ENCODE measurements at places on chromosomes 7 and 10.

GRCh38 chr10:22580711-22581110 lies 133.7 kb downstream of the PIP4K2A start:
- no peak for DNase-seq

DNA sequence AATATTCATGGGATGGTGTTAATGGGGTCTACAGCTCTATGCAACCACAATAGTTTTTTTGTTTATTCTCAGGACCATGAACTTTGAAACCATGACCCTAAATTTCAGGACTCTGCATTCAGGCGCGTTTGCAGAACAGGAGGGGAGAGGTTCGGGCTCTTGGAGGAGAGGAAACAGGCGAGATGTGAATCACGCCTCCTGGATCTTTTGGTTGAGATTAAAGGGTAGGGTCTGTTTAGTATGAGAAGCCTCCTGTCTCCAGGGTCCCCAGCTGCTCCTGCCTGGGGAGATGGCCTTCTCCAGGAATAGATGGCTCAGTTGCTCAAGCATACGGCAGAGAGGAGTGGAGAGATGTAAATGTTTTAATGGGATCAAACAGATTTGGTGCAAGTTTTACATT lies 18.2 kb downstream of the TLL2 start:
- DNase-seq = no peak

DNA sequence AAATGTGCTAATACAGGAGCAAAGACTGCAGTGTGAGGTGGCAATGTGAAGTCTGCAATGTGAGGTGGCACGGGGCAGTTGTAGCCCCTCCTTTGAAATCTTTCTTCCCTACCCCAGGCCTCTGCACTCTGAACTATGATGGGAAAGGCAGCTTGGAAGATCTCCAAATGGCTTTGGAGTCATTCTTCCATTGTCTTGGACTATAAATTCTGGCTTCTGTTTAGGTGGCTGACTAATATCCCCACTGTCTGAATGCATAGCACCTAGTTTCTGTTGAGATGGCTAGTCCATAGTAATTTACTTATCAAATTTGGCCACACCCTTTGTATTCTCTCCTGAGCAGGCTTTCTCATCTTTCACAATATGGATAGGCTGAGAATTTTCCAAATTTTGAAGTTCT lies 175.0 kb downstream of the CFTR start:
- DNase-seq = no peak

- DNase-seq = no peak
Observed at GRCh38 chr7:20288036-20288435, 42.7 kb upstream of the ITGB8 start.

DNA sequence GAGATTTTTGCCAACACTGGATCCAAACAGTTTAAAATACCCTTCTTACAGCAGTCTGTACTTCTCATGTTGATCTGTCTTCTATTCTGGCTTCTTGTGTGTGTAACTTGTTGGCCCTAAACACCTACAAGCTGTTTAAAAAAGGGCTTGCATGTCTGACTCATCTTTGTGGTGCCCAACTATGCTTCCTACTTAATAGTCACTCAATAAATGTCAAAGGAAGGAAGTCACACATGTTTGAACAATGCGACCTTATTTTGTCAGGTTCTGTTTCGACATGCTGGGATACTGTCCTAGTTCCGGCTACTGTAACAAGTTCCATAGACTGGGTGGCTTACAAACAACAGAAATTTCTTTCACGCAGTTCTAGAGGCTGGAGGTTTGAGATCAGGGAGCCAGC lies 9.4 kb upstream of the GRK5 start:
- no peak for DNase-seq

- DNase-seq = no peak
Observed at GRCh38 chr7:115033917-115034459, 112.1 kb downstream of the MDFIC start.

GRCh38 chr7:41879403-41879802 lies 176.5 kb upstream of the INHBA start:
- DNase-seq = no peak

GRCh38 chr7:105797652-105798051 lies 78.7 kb downstream of the ATXN7L1 start:
- DNase-seq = no peak

GRCh38 chr7:129980667-129981066 lies 27.9 kb upstream of the UBE2H start:
- DNase-seq = no peak

DNA sequence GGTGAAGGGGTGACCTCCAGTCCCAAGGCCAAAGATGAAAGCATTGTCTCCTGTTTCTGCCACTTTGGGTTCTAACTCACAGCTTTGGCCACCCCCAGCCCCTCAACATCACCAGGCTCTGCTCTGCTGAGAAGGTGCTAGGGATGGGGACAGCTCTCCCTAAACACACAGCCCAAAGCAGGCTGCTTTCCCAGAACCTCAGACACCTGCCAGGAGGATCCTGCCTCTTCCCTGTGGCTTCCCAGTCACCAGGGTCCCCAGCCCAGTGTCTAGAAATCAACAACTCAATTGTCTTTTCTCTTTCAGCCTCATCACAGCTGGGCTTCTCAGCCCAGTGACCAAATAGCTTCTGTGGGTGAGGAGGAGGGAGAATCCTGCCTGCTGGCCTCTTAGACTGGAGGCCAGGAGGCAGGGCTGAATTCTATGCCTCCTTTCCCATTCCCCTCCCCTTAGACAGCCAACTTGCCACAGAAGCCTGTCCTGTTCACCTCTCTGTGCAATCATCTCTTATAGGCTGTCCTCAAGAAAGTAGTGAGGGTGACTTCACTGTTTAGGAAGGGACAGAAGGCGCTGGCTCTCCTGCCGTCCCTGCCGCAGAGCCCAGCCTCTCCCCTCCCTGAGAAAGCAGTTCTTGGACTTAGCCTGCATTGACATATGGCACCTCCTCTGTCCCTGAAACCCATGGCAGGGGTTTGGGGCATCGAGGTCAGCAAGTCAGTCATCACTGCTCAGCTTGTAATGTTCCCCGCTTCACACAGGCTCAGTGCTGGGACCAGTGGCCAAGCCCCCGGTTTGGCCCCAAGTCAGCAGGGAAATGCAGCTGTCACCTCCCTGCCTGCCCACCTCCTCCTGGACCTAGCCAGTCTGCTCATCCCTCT lies 3.7 kb downstream of the FGF8 start:
- DNase-seq = no peak

DNA sequence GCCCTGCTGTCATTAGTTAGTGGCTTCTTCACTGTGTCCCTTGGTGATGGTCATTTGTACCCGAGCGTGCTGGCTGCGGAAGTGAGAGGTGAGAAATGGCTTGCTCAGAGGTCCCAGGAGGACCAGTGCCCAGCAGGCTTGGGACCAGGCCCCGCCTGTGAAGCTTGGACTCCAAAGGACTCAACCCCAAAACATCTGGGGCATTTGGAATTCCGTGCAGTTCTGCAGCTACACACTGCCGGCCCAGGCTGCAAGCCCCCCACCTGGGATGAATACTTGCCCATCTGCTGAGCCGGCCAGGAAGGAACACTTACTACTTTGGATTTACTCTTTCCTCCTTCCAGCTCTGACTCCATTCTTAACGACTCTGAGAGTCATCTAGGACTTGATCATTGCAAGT lies 18.0 kb downstream of the ECHDC3 start:
- DNase-seq = no peak

- DNase-seq = no peak
Observed at GRCh38 chr7:157678501-157678900, 341.7 kb downstream of the DNAJB6 start.

- no peak for DNase-seq
Observed at GRCh38 chr7:112995059-112995824, 91.4 kb downstream of the GPR85 start.

- DNase-seq = peak; percentile 14
Observed at GRCh38 chr7:836429-836828, 4.2 kb downstream of the SUN1 start.

DNA sequence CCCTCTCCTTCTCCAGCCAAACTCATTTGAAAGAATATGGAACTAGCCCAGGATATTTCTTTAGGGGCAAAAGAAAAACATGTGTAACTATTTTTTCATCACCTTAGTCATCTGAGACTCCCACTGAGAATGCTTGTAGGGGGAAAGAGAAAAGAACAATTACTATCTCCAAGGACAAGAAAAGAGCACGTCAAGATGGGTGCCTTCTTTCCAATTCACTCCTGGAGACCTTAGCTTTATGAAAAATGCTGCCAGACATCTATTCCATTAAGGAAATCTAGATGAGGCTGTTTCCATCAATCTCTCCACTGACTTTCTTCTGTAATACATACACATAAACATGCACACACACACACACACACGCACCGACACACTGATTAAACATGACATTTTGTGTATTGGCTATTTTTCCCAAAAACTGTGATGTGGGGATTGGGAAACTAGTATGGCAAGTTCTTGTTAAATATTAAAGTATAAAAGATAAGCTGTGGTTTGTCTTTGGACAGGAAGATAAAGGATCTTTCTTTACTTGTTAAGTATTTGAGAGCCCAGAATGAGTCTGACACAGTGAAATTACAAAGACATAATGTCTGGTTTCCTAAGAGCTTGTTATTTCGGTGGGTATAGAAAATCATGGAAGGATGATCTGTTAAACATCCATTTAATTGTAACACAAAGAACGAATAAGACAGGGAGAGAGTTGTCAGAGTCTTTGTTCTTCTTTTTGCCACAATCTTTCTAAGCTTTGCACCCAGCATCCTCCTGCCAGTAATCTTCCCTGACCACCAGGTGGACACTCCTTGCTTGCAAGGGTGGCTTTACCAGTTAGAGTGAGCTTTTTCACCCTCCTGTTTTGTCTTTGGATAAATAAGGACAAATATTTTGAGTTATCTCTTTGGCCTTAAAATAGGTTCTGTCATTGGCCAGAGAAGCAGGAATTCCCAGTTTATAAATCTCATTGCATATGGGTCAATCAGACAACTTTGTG lies 177.3 kb upstream of the TMEM72 start:
- DNase-seq = no peak

DNA sequence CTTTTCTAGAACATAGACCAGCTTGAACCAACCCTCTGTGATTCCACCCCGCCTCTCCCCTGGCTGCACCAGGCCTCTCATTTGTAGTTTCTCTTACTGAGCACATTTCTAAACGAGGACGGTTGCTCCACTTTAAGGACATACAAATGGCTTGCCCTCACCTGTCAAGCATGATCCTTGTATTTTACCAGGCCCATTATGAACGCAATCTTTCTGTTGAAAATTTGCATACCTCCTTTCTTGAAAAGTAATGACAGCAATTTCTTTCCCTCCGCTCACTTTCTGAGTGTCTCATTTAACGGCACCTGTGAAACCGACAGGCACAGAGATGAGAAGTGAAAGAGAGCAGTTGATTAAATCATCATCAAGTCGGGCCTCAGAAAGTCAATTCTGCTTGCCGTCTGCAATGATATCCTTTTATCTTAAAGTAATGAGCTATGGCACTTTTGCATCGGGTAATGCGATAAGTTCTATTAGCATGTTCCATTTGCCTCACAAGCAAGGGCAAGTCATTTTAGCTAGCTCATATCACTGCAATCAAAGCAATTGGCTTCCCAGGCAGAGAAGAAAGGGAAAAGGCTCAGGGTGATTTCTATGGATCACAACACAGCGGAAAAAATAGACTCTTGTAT lies 705.6 kb upstream of the GALNT17 start:
- DNase-seq = no peak

GRCh38 chr7:69782917-69783684 lies 184.8 kb downstream of the AUTS2 start:
- no peak for DNase-seq

- no peak for DNase-seq
Observed at GRCh38 chr7:2833083-2833910, 10.8 kb downstream of the GNA12 start.

- no peak for DNase-seq
Observed at GRCh38 chr10:126012485-126012884, 116.1 kb downstream of the FANK1 start.

- DNase-seq = no peak
Observed at GRCh38 chr10:110446954-110447608, 50.6 kb upstream of the DUSP5 start.

DNA sequence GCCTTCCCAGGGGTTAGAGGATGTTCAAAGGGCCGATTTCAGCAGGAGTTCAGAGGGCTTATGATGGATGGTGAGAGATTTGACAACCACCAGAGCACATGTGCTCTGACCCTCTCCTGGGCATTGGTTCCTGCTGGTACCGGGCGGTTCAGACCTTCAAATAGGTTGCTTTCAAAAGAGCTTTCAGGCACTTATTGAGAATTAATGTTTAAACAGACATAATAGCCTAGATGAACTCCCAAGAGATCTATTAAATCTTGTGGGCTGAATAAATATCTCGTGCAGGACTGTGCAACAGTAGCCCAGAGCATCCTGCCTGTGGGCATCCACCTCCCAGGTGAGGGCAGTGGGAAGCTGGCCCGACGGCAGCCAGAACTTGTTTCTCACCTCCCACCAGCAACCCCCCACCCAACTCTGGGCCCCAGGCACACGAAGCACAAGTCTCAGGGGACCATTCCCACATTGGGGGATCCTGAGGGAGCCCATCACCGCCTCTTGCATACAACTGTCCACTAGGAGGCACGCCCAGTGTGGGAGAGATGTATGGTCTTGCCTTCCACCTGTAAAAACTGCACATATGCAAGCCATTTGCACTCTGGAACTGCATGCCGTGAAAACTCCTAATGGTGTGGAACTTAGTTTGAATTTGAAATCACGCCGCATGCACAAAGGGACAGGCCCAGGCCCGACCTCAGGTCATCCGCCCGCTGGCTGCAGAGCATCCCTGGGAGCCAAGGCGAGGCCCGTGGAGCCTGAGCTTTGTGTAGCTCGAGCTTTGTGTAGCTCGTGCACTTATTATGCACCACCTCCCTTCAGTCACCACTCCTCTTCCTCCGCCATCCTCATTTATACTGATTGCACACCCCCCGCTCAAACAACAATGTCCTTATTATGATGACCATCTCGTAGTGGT lies 147.8 kb downstream of the ADCY1 start:
- DNase-seq = no peak

GRCh38 chr7:80844916-80845315 lies 73.9 kb downstream of the SEMA3C start:
- no peak for DNase-seq

GRCh38 chr10:71842422-71842821 lies 8.6 kb downstream of the PSAP start:
- no peak for DNase-seq

- no peak for DNase-seq
Observed at GRCh38 chr10:73439055-73439454, 5.7 kb upstream of the MSS51 start.

DNA sequence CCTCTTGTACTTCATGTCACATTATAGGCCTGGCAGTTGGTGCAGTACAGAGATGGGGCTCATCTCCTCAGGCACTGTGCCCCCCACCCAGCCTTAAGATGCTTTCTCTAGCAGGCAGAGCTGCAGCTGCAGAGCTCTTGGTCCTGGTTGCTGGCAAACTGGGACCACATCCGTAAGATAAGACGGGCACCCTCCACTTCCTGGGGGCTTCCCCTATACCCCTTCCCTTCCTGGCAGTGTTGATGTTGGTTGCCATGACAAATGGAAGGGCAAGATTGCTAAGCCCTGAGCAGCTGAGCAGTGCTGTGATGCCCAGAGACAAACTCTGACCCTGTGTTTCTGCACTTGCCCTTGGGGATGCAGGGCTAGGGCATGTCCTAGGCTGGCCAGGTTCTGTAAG lies 103.4 kb upstream of the ANLN start:
- DNase-seq = no peak

GRCh38 chr10:104935656-104936055 lies 294.6 kb downstream of the SORCS3 start:
- DNase-seq = no peak

GRCh38 chr10:121222842-121223241 lies 371.7 kb downstream of the WDR11 start:
- DNase-seq = no peak

- DNase-seq = no peak
Observed at GRCh38 chr10:3897156-3897555, 112.1 kb upstream of the KLF6 start.

- no peak for DNase-seq
Observed at GRCh38 chr7:21417647-21418046, 10.2 kb upstream of the SP4 start.

GRCh38 chr7:152959610-152960009 lies 200.1 kb downstream of the ACTR3B start:
- DNase-seq = no peak

All from neural crest cell (in vitro differentiated cells).